Stimulated activated CD4-positive, alpha-beta T cell treated with anti-CD3 and anti-CD28 coated beads, Interleukin-1b, Interleukin-23, amount 100 ng/mL, for 4 hours (primary cell): ENCODE measurements at places on chromosomes 4 and X.

GRCh38 chrX:150849996-150850720 lies 48.3 kb downstream of the CD99L2 start:
- DNase-seq = no peak

DNA sequence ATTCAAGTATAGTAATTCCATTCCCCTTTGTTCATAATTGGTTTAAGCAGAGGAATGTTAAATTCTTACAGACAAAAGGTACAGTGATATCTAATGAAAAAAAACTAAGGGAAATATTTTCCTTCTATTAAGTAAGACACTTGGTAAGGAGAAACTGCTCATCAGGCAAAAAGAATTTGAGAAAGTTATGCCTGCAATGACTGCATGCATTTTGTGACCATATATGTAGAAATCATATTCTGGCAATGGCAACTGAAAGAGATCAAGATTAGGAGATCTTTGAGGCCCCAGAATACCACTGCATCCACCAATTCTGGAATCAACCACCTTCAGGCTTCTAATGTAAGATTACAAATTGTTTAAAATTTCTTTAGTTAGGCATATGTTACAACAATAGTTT lies 364.8 kb downstream of the PCDH10 start:
- no peak for DNase-seq

- DNase-seq = no peak
These were observed 90.8 kb downstream of the NAA11 start for GRCh38 chr4:79235095-79235494.

GRCh38 chr4:48858130-48858529 lies 27.2 kb downstream of the OCIAD1 start:
- no peak for DNase-seq

DNA sequence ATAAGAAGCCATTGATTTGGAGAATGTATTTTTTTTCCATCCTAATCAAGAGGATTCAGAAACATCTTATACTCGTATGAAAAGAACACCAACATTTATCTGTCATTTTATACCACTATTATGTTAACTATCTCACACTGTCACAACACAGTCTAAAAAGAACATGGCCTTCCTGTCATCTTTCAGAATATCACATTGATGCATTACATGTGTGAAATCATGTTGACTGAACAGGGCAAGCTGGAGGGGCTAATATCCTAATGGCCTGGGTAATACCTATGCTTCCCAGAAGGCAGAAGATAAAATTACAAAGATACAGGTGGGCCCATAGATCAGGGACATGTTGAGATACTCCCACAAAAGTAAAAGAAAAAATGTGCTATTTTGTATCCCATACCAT lies 611.7 kb downstream of the STIM2 start:
- no peak for DNase-seq

GRCh38 chr4:15695240-15695699 lies 7.6 kb upstream of the BST1 start:
- no peak for DNase-seq

DNA sequence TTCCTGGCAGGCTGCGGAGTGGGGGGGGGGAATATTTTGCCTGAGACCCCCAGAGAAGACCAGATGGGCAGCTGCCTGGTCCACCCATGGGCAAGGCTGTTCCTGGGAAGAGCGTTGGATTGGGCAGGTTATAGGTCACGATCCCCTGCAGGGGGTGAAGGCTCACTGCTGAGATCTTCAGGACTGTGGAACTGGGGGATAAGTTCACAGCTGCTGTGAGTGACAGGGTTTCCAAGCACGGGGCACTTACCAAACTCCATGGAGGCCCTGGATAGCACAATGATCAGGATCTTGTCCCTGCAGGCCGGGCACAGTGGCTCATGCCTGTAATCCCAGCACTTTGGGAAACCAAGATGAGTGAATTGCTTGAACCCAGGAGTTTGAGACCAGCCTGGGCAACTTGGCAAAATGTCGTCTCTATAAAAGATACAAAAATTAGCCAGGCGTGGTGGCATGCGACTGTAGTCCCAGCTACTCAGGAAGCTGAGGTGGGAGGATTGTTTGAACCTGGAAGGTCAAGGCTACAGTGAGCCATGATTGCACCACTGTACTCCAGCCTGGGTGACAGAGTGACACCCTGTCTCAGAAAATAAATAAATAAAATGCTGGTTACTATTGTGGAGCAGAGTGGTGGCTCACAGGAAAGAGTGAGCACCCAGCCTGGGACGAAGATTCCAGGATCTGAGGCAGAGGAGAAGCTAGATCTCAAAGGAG lies 68.0 kb upstream of the HELT start:
- DNase-seq = no peak

DNA sequence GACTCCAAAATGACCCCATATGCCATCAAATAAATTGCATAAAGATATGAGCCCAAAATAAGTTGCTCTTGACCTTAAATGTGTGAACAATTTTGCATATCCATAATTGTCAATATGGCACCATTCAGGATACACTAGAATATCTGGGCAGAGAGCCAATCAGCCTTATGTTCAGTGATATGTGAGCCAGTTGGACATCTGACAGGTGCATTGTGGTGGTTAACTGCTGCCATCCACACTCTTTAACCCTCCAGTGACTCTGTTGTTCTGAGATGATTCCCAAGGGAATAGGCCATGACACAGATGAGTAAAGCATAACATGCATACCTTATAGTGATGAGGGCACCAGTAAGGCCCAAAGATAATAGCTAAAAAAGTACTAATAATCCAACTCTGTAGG lies 500.1 kb downstream of the PCDH18 start:
- no peak for DNase-seq

DNA sequence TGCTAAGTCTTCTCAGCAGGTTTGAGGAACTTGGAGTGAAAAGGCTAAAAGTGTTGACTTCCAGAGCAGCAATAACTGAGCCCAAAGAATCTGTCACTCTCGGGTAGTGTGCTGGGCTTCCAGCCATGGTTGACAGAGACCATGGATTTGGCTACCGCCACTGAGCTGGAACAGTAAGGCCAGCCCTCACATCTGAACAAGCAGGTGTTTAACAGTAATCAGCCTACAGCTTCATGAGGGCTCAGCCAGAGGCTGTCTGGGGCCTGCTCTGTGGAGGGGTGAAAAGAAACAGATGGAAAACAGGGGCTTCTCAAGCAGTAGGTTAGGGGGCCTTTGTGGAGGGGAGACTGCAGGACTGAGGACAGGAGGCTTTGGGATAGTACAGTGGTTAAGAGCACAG lies 14.9 kb downstream of the RASL11B start:
- DNase-seq = no peak

GRCh38 chrX:134949271-134949670 lies 41.5 kb upstream of the SMIM10 start:
- no peak for DNase-seq

GRCh38 chr4:83216959-83217683 lies 67.5 kb downstream of the COQ2 start:
- DNase-seq = no peak

DNA sequence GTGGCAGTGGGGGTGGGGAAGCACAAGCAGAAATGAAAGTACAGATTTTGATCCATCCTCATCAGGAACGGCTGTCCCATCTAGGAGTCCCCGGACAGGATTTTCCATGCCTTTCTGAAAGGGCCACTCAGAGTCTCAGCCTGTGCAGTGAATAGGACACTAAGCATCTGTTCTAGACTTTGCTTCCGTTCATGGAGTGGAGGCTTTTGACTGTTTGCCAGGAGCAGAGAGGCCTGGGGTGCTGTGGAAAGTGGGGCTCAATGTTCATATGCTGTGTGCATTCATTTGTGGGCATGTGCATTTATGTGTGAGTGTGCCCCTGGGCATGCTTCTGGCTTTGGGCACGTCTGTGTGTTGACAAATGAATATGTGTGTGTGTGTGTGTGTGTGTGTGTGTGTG lies 25.6 kb upstream of the MAMLD1 start:
- no peak for DNase-seq

DNA sequence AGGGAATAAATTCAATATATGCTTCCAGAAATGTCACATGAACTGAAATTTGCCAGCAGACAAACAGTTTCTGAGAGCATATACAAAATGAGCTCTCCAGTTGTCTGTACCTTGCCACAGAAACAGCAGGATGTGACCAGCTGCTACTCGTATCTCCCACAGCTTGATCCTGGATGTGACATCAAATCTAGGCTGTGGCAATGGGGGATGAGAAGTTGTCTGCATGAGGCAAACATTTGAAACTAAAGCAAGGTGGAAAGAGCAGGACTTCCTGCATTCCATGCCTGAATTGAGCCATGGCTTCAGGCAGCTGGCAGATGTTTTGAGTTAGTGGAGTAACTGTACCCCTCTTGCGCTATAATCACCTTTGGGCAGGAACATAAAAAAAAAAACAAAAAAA lies 1724.0 kb downstream of the RPA4 start:
- no peak for DNase-seq

GRCh38 chrX:113058634-113059033 lies 218.0 kb upstream of the AMOT start:
- DNase-seq = no peak

- peak; percentile 59 for DNase-seq
These were observed 237.5 kb downstream of the BCOR start for GRCh38 chrX:39859991-39860861.

DNA sequence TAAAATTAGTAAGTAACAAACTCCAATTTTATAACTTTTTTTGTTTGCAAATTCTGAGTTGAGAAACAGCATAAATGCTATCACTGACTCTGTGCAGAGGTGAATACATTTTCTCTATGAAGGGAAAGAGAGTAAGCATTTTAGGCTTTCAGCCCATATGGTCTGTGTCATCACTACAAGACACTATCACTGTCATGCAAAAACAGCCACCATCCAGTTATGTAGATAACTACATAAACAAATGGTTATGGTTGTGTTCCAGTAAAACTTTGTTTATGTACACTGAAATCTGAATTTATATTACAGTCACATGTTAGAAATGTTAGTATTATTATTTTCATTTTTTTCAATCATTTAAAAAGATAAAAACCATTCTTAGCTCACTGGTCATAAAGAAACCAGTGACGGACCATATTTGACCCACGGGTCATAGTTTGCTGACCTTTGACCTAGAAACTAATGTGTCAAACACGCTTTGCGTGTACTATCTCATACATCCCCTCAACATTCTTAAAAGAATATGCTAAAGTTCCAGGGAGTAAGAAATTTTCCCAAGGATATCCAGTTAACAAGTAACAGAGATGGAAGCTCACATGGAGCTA lies 29.1 kb downstream of the RASGEF1B start:
- DNase-seq = no peak
